ENCODE measurements at places on chromosomes 7 and 10.
A peak's percentile ranks its signal among the peaks of the same experiment; 100 is the strongest.

DNA sequence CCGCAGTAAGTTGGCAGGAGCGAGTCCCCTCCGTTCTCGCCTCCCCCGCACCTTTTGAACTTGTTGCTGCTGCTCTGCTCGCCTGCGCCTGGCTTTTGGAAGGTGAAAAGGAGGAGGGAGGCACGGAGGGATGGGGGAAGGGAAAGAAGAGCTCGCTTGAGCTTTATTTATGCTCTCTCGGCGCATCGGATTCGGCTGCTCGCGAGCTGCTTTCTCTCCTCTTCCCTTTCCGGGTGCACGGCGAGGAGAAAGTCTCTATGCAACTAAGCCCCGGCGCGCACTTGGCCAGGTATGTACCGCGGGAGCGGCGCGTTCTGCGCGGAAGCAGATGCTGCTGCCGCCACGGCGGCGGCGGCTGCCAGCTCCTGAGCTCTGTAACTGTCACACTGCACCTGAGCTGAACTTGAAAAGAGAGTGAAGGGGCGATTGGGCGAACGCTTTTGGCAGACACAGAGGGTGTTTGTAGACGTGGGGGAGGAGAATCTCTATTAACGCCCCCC, 551 bp downstream of the KCND2 start:
- no peak for DNase-seq

DNA sequence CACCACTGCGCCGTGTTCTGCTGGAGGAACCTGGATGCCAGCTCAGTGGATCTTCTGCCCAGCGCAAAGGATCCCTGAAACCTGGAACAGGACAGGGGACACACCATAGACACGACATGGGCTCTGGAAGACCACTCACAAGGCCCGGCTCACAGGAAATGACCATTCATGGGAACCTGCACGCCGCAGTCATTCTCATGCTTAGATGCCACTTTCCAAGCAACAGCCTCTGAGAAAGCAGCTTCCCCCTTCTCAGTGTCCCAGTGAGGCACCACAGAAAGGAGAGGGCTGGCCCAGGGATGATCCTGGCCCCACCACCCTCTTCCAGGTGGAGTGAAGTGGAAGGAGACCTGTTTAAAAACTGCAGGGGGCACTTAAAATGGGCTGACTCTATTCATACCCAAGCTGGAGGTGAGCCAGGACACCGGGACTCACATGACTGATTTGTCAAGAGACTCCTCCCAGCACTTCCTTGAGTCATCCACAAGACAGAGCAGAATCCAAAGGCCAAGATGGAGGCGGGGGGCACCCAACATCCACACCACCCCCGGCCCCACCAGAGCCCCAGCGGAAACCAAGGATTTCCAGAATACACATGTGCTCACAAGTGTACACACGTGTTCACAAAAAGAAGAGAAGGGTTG, 11.2 kb downstream of the CTBP2 start:
- no peak for DNase-seq

DNA sequence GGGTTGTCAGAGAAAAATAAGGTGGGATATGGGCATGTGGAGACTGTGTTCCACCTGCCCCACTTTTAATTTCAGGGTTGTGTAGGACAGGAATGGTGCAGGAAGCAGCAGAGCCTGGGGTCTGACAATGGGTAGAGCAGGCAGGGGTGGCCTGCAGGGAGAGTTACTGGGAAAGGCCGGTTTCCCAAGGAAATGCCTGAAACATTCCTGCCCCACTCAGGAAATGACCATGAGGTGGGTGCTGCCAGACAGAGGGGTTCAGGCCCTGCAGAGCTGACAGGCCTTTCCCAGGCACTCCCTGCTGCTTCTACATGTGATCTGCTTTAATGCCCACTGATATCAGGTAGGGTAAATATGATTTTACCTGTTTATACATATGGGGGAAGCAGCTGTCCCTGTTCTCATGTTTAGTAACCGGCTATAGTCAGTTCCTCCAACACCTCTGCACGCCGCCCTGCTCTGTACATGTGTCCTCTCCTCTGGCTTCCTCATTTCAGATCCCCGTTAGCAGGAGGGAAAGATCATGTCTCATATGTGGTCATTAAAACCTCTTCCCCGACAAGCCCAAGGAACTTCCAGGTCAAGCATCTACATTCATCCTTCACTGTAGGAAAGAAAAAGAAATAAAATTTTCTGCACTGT, 118.6 kb upstream of the PRSS58 start:
- DNase-seq: no peak

- peak; percentile 43 for DNase-seq
Measured at GRCh38 chr7:129778770-129779601, 167.5 kb downstream of the NRF1 start.

DNA sequence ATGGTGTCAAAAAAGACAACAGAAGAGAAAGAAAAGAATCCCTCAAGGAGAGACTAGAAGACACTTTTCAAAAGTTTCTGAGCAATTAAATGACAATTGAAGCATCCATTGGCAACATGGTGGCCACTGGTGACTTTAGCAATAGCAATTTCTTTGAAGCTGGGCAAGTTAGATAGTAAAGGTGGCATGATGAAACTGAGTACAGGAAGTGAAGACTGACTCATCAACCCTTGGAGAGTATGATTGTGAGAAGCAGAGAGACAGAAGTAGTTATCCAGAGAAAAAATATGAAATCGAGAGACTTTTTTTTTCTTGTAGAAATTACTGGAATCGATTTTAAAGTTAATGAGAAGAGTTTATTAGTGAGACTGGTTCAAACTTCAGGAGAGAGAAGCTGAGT, 52.5 kb downstream of the DGKB start:
- no peak for DNase-seq

- no peak for DNase-seq
Measured at GRCh38 chr7:115676080-115676479, 354.5 kb downstream of the TFEC start.
